ENCODE measurements at places on chromosomes 2 and 18.

- no peak for DNase-seq
These were observed 14.1 kb upstream of the ZDBF2 start for GRCh38 chr2:206260188-206261012.

- DNase-seq, result peak; percentile 28
These were observed 48.5 kb downstream of the SERPINB7 start for GRCh38 chr18:63823516-63824219.

- DNase-seq, result no peak
These were observed 39.7 kb upstream of the HDAC4 start for GRCh38 chr2:239440511-239440959.

GRCh38 chr18:59658941-59659340 is 38.3 kb downstream of the CCBE1 start:
- DNase-seq, result no peak

GRCh38 chr2:24961903-24962302 is 9.9 kb downstream of the DNAJC27 start:
- no peak for DNase-seq

- DNase-seq, result no peak
These were observed 40.1 kb upstream of the GPD2 start for GRCh38 chr2:156396126-156396525.

DNA sequence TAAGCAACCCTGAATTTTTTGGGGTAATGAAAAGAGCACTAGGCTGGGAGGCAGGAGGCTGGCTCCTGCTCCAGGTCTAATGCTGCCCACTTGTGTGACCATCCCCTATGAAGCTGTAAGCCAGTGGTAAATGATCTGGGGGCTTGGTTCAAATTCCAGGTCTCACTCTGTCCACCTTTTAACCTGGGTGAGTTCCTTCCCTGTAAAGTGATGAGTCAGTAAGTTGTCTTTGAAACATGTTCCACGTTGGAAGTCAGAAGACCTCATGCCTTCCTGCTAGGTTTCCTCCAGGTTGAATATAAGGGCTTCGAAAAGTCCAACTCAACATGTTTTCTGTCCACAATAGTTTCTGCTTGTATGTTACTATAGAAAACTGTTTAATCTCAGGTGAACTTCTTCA is 160.9 kb upstream of the MYT1L start:
- no peak for DNase-seq

GRCh38 chr18:76394780-76395476 is 100.1 kb downstream of the ZNF516 start:
- DNase-seq, result no peak

DNA sequence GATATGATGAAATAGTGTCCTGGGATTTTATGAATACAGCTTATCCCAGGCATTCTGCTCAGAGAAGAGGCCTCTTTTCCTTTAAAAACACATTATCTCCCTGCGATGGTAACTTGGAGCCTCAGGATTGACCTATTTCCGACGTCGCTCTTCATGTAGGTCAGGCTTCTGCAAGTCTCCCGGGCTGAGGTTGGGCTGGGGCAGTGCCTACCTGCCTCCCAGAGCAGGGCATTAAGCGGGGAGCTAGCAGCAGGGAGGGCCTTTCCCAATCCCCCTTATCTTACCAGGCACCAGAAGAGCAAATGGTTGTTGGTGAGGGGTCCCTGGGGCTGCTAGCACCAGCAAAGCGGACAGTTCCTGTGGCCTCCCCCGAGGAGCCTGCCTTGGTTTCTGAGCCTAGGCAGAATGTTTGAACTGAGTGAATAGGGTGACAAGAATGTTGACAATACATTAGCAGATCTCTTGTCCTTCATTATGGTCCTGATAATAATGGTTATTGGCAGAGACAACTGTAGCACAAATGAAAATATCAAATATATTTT is 60.2 kb downstream of the TRPM8 start:
- DNase-seq, result no peak

GRCh38 chr2:157644776-157645175 is 16.1 kb upstream of the ACVR1C start:
- DNase-seq, result no peak

- DNase-seq, result no peak
These were observed 106.0 kb downstream of the PLEKHM3 start for GRCh38 chr2:207919164-207919919.
